ENCODE measurements at places on chromosomes 4 and X.

DNA sequence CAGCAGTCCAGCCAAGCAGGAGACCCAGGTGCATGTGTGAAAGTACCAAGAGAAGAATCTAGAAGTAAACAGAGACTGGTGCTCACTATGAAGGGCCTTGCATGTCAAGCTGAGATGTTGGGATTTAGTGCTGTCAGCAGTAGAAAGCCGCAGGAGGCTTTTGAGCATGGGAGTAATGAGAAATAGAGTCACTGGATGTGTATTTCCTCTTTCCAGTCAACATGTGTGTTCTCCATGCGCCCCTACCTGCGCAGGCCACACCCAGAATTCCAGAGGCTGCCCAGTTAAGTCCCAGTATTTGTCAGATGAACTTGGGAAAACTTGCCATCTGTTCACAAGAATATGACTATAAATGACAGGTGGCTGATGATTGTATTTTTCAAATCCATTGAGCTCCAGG lies 4.5 kb upstream of the MAMLD1 start:
- DNase-seq, result no peak

- DNase-seq, result peak; percentile 11
Measured at GRCh38 chr4:68909385-68909784, 42.2 kb downstream of the UGT2A3 start.

DNA sequence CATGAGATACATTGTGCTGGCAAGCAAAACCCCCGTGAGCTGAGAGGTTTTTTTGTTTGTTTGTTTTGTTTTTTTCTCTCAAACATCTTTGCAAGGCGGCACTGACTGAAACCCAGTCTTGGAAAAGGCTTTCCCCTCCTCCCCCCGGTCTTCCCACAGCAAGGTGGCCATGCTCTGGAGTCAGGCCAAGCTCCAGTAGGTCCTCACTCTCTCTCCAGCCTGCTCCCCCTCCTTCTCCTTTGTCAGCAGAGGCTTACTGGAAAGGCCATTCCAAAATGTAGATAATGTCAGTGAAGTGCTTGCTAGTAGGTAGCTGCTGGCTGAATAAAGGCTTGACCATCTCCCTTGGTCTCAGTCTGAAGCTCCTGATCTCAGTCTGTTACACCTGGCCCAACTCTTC lies 32.6 kb downstream of the FRMPD3 start:
- DNase-seq, result no peak

- DNase-seq, result no peak
Measured at GRCh38 chr4:157655096-157655809, 434.7 kb downstream of the GRIA2 start.

DNA sequence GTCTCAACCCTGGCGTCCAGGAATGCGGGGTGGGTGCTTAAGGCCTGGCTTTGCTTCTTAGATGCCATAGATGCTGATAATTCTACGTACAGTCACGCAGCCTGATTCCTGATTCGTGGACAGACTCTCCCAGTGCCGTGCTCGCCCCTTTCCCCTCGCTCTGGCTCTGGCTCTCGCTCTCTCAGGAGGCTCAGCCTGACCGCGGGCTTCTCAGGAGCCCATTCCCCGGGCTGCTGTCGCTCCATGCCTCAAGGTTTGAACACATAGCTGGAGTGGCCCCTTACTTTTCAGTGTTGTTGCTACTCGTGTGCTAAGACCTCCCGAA lies 59.2 kb upstream of the ZC4H2 start:
- peak; percentile 0 for DNase-seq

- no peak for DNase-seq
Measured at GRCh38 chr4:102008711-102009110, 218.2 kb downstream of the BANK1 start.

DNA sequence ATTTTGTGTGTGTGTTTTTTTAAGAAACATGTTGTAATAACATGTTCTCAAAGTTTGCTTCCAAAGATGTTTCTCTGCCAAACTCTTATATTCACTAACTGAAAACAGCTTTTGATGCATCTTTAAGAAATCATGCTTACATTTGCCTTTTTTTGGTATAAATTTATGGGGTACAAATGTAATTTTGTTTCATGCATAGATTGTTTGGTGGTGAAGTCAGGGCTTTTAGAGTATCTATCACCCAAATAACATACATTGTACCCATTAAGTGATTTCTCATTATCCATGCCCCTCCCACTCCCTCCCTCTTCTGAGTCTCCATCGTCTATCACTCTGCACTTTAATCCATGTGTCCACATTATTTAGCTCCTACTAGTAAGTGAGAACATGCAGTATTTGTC lies 30.8 kb downstream of the SPINK2 start:
- no peak for DNase-seq

DNA sequence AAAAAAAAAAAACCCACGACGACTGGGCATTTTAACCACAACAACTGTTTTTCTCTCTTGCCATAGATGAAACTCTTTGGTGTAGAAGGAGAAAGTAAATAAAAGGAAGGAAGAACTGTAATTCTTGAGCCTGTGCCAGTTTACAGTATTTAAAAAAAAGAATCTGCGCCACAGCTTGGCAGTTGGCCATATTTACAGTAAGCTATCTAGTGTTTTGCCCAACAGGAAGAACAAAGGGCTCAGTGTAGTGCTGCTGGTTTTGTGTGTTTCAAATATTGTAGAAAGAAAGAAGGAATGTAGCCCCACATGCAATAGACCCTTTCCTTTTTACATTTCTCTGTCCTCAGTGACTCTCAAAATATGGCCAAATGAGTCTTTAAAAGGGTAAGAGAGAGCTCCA lies 66.1 kb downstream of the NR3C2 start:
- peak; percentile 67 for DNase-seq

DNA sequence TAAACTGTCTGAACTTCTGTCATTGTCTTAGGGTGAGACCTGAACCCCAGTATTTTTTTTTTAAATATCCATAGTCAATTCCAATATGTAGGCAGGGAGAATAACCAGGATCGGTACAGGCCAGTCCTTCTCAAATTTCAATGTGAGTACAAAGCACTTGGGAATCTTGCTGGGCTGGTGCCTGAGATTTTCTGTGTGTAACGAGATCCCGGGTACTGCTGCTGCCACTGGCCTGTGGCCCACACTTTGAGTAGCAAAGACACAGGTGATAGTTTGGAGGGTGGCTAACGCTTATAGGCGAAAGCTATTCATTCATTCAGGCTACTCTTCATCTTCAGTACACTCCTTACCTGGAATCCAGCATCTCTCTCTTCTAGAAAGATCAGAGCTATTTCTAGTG lies 923.6 kb upstream of the TENM3 start:
- no peak for DNase-seq

GRCh38 chr4:127214931-127215330 lies 417.8 kb upstream of the INTU start:
- no peak for DNase-seq

DNA sequence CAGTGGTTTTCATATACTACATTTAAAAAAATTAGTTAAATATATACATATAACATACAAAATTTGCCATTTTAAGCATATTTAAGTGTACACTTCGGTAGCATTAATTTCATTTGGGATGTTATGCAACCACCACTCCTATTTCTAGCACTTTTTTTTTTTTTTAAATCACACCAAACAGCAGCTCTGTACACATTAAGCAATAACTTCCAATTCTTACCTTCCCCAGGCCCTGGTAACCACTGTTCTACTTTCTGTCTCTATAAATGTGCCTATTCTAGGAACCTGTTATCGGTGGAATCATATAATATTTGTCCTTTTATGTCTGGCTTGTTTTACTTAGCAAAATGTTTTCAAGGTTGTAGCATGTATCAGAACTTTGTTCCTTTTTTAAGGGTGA lies 39.1 kb downstream of the TMEM164 start:
- no peak for DNase-seq

GRCh38 chrX:102846544-102847236 lies 90.4 kb upstream of the RAB40AL start:
- peak; percentile 59 for DNase-seq

DNA sequence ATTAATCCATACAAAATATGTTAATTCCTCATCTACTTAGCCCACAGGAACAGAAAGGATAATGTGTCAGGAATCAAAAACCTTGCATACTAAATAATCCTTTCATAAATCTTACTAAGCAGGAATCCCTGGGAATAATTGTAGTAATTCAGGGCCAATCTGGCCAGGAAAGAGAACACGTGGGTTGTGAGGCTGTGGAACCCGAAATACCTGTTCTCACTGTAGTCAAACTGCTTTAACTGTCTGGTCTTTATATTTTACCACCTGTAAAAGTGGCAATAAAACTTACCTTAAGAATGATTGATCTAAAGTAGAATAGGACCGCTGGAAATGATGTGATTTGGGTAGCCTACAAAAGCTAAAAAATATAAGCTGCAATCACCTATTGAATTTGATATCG lies 1620.9 kb downstream of the STIM2 start:
- DNase-seq, result no peak

GRCh38 chr4:41146716-41147506 lies 67.4 kb downstream of the APBB2 start:
- DNase-seq, result peak; percentile 67

DNA sequence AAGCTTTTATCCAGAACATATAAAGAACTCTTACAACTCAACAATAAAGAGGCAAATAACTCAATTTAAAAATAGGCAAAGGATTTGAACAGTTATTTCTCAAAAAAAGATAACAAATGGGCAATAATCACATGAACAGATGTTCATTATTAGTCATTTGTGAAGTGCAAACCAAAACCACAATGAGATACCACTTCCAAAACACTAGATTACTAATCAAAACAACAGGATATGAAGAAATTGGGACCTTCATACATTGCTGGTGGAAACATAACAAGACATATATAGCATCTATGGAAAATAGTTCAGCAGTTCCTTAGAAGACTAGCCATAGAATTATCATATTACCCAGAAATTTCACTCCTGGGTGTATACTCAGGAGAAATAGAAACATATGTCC lies 224.6 kb downstream of the FBXO8 start:
- DNase-seq, result no peak

GRCh38 chrX:151697522-151697921 lies 2.3 kb downstream of the PRRG3 start:
- DNase-seq, result no peak

GRCh38 chrX:10327651-10328050 lies 170.9 kb downstream of the CLCN4 start:
- peak; percentile 7 for DNase-seq

DNA sequence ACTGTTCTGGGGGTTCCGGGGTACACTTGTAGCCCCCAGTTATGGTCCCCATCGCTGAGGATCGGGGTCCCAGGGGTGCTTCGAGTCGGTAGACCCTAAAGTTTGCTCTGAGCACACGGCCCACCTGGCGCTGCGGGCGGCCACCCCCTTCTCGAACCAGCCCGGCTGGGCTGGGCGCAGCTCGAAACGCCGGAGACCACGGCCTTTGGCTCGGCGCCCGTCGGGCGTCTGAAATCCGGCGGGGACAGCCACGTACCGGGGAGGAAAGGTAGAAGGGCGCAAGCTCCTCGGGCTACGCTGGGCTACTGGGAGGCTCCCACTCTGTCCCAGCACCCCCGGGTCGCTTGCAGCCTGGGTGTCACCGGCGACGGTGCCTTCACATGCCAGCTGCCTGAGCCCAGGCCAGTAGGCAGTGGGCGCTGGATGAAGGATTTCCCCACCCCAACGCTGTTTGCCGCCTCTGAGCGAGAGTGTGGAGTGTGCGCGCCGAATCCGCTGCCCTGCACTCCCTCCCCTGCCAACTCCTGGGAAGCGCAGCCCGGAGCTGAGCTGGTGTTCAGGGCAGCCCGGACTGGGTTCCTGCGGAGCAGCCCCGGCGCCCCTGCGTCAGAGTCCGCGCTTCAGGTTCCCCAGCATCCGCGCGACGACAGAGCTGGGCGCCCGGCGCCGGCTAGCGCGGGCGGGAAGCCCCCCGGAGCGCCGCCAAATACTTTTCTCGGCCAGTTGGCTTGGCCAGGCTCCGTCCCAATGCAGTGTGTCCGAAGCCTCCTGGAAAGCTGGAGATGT lies 637 bp downstream of the MAMLD1 start:
- DNase-seq, result peak; percentile 32

GRCh38 chr4:151798678-151799416 lies 38.0 kb upstream of the GATB start:
- DNase-seq, result peak; percentile 7

DNA sequence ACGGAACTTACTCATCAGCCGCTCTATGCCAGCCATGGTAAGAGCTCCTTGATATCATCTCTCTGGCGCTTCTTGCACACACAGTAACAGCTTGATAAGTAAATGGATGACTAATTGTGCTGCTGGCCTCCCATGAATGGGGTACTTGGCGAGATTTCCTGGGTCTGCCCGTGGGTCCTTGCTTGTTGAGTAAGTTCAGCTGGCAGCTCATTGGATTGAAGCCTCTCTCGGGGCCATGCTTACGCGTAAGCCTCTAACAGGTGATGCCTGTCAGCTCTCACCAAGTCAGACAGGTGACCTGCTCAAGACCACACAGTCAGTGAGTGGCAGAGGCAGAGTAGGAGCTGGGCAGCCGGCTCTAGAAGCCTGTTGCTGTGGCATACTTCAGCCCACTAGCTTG lies 7.7 kb downstream of the NSG1 start:
- DNase-seq, result peak; percentile 28

- DNase-seq, result peak; percentile 38
Measured at GRCh38 chr4:182680234-182680653, 236.9 kb downstream of the DCTD start.

DNA sequence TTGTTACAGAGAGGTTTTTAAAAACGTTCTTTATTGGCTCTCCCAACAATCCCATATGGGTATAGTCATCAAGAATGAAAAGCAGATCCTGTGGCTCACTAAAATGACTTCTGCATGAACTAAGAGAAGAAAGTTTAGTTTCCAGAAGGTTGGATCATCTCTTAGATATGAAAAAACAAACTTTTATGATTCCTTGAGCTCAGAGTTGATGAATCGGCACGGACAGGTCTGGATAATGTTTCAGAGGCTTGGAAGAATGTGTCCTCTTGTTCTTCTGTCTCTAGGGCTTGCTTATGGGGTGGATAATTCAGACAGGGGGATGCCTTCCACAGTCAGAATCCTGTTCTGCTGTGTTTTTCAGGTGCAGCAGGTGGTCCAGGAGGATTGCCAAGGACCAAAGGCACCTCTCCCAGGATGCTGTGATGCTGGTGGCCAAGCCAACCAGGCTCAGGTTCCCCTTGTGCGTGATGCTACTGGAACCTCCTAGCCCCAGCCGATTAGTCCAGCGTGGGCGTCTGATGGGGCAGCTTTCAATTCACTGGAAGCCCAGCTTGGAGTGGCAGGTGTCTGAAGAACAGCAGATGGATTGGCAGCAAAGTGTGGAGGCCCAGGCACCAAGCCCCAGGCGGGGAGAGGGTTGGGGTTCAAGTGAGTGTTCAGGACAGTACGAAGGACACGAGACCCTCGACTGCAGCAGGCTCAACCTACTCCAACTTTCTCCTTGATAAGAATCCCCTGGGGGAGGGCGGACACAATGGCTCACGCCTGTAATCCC lies 30.3 kb downstream of the CCKAR start:
- DNase-seq, result peak; percentile 51

- DNase-seq, result peak; percentile 18
Measured at GRCh38 chr4:154743683-154744340, at the start of gene LRAT. Gene LRAT (plus strand): TSS chr4:154744000. CDS start chr4:154744327, 327 bp downstream.

Measured in astrocyte of the spinal cord (primary cell).